GM23248 (cell line): ENCODE measurements at places on chromosomes 12 and 14. TPM values are rescaled to one million over a fixed set of nuclear protein-coding genes. Genes with fewer than 3 reads are reported as not detected.

DNA sequence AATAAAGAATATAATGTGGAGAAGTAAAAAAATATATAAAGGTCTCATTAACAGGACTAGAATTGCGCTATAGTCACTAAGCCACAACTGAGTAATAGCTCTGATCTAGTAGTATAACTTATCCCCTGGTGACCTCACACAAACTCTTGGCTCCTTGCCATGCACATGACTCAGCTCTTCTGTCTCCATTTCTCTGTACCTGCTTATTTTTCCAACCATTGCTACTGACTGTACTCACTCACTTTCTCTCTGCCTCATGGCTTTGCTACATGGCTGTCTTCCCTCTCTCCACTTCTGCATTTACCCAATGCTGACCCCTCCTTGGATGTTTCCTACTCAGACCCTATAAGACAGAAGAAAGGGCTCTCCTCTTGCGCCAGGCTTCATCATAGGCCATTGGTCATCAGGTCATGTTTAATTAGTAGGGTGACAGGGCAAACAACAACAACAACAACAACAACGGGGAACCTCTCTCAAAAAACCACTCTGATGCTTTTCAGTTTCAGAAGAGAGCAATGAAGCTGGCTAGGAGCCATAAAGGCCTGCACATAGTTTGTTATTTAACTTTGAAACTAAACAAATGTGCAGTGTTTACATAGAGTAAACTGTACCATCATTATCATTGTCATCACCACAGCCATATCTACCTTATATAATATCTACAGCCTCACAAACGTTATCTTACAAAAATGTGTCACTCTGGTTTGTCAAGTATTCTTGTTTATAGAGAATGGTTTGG, 25.6 kb upstream of the KRAS start:
- DNase-seq, result peak; percentile 69

GRCh38 chr12:65632131-65632855, 192.0 kb upstream of the HMGA2 start:
- peak; percentile 73 for DNase-seq

The LRRK2 gene
- polyA plus RNA-seq, result 1.7 and 1.8 TPM in 2 replicates

GRCh38 chr14:32019276-32019675, 57.8 kb upstream of the ARHGAP5 start:
- DNase-seq, result no peak

DNA sequence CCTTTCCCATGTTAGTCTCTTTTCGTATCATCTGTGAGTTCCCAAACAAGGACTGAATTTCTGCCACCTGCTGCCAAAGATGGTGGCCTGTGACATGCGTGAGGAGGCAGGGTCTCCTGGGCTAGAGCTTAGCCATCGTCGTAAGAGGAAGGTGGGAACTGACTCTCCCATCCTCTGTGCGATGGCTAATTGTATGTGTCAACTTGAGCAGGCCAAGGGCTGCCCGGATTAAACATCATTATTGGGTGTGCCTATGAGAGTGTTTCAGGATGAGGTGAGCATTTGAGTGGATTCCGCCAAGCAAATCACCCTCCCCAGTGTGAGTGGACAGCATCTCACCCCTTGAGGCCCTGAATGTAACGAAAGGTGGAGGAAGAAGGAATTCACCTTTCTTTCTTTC, 220.7 kb upstream of the DIO3 start:
- no peak for DNase-seq

DNA sequence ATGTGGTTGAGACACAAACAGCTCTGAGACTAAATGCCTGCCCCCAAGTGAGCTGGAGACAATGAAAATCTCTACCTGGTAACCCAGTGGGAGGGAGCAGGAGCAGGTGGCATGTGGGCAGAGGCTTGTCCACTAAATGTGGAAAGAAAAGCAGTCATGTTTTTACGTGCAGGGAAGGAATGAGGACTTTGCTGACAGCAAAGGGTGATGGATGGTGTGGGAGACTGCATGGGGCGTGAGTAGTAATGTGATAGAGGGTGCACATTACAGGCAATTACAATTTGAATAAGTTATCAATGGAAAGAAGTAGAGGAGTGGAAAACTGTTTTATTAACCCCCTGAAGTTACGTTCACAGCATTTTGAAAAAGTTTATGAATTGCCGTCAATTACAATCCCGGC, 176.6 kb downstream of the NRXN3 start:
- no peak for DNase-seq

GRCh38 chr14:50350975-50351374, 38.9 kb downstream of the DMAC2L start:
- peak; percentile 42 for DNase-seq

- DNase-seq, result no peak
These were observed 88.7 kb downstream of the ACADS start for GRCh38 chr12:120814203-120814902.

DNA sequence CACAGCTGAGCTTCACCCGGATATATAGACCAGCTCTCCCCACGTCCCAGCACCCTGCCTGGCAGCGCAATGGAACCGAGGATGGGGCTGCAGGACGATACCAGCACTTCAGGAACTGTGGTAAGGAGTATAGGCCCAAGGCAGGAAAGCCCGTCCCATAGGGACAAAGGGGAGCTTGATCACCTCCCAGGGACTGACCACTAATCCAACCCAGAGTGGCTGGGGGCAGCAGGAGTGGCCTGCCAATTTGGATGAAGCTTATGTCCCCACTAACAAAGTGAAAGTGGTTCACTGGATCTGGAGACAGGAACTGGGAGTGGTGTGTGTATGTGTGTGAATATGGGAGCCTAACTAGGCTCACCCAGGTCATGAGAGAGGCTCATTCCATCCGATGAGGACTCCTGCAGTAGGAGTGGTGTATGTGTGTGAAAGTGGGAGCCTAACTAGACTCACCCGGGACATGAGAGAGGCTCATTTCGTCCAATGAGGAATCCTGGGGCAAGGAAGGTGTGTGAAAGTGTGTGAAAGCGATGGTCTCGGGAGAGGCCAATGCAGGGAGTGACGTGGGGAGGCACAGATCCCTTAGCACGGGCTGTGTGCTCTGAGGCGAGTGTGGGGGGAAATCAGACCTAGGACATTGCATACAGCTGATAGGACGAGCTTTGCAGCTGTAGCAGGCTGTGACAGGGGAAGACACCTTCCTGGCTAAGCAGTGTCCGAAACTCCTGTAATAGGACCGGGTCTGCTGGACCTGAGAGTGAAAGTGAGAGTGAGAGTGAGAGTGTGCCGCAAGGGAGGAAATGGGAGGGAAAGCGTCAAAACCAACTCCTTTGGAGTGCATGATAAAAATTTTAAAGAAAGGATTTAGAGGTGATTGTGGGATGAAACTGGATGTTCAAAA, 25.7 kb downstream of the KLRK1 start:
- DNase-seq, result peak; percentile 66

GRCh38 chr14:34843011-34843554, 32.1 kb downstream of the BAZ1A start:
- peak; percentile 73 for DNase-seq

DNA sequence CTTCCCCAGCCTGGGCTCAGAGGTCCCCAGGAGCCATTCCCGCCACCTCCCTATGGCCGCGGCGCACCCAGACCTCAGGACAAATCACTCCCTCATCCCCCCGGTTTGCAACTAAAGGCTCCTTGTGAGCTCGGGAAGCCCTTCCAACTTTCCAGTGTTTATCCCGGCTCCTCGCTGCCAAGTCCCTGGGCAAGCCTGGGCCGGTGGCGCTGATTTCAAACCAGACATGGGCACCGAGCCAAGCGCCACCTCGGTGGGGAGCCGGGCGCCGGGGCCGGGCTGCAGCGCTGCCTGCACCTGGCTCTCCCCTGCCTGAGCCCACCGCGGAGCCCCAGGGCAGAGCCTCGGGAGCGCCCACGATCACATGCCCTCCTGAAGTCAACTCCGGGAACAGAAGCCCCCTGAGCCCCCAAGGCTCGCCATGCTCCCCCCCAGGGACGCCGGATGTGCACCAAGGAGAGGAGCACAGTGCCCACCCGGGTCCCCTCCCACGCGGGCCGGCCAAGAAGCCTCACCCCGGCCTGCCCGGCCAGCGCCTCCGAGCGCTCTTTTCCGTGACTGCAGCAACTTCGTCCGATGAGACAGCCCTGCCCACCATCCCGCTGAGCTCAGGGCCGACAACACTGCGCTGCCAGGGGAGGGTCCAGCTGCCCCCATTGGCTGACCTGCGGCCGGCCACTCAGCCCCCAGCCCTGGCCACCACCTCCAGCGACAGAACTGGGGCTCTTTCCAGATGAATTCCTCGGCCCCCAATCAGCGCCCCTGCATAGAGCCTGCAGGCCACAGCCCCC, 50.0 kb downstream of the NCOR2 start:
- peak; percentile 82 for DNase-seq

The STAC3 gene
- 0.35 and 0.52 TPM in 2 replicates for polyA plus RNA-seq

The PRIMA1 gene
- polyA plus RNA-seq, result not detected in 2 replicates

GRCh38 chr12:65742018-65743010, 82.0 kb upstream of the HMGA2 start:
- DNase-seq, result peak; percentile 70

DNA sequence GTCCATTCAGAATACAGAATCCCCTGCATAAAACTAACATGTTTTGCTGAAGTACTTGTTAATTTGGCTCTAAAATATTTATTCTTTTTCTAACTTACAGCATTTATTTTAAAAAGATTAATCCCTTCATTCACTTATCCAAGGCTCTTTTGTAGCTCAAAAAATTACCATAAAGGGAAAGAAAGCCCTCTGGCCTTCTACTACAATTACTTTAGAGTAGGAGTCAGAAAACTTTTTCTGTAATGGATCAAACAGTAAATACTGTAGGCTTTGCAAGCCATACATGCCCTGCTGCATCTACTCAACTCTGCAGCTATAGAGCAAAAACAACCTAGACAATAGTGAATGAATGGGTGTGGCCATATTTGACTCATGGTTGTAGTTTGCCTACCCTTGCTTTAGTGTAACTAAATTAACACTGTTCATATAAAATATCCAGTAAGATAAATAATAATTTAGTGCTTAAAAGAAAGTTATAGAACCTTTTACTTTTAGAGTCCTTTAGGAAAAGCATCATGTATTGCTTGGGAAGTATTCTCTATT, 74.2 kb upstream of the ZFP36L1 start:
- DNase-seq, result no peak

DNA sequence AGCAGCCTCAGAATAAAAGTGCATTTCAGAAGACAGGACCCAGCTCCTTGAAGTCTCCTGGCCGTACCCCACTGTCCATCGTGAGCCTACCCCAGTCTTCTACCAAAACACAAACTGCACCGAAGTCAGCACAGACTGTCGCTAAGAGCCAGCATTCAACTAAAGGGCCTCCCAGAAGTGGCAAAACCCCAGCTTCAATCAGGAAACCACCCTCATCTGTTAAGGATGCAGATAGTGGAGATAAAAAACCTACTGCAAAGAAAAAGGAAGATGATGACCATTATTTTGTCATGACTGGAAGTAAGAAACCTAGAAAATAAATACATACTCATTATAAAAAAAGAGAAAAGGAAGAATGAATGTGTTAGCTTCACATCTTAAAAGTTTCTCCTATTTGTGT, 51.1 kb downstream of the GAS2L3 start:
- DNase-seq, result no peak

The TAS2R13 gene
- polyA plus RNA-seq, result not detected in 2 replicates

- no peak for DNase-seq
These were observed 64.4 kb downstream of the ARF6 start for GRCh38 chr14:49957089-49957852.

- peak; percentile 94 for DNase-seq
These were observed 37.0 kb downstream of the RASAL1 start for GRCh38 chr12:113098441-113099028.

The ABHD4 gene
- polyA plus RNA-seq, result 26.5 and 27.8 TPM in 2 replicates

The HOXC4 gene
- polyA plus RNA-seq, result 2.3 and 3.1 TPM in 2 replicates

GRCh38 chr14:72513965-72514659, 379.8 kb downstream of the DPF3 start:
- peak; percentile 81 for DNase-seq

The PTPRB gene
- 3.8 and 5.1 TPM in 2 replicates for polyA plus RNA-seq

- no peak for DNase-seq
These were observed 18.3 kb downstream of the PLEK2 start for GRCh38 chr14:67393689-67394088.

GRCh38 chr14:57735276-57735675, 130.6 kb downstream of the SLC35F4 start:
- DNase-seq, result no peak

DNA sequence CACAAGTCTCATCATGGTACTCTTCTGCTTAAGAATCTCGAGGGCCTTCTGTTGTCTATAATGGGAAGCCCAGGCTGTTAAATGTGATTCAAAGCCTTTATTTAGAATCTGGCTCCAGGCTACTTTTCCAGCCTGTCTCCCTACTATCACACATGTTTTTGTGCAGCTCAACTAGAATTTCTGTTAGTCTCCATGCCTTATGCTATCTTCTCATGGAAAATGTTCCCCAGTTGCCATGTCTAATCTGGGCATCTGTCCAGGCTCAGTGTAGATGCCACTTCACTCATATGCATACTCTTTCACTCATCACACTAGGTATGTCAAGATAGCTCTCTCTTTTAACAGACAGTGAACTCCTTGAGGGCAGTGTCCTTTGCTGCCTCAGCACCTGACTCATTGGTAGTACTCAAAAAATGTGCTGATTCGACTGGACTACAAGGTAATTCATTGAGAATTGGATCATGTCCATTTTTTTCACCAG, 145.3 kb downstream of the TTLL5 start:
- DNase-seq, result no peak

- DNase-seq, result peak; percentile 12
These were observed 194.4 kb upstream of the CRY1 start for GRCh38 chr12:107287436-107288413.

The B4GALNT3 gene
- 0.09 TPM in 1 of 2 replicates, not detected in the other for polyA plus RNA-seq

DNA sequence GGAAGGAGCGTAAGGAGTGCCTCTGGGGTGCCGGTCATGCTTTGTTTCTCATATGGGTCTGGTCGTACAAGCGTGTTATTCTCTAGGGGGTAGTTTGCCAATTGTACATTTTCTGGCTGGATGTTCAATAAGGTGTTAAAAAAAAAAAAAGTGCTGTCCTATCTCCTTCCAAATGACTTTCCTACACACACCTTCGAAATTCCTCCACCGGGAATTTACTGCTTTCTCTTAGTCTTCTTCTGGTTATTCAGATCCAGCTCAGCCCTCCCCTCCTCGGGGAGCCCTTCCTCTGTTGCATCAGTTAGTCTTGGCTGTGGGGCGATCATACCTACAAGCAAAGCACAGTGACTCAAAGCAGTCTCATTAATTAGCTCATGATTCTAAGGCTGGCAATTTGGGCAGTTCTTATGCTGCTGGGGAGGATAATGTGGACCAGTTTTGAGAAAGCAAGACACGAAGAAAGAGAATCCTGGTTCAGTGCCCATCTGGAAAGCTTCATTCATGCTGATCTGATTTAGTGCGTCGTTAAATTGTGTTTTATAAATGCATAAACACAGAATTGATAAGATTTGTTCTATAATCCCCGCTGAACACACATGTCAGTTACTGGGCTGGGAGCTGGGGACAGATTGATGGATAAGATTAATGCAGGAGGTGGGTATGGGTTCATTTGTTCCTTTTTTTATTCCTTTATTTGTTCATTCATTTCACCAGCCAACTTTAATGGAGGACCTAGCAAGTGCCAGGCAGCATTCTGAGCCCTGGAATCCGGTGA, 9.2 kb upstream of the CLMN start:
- peak; percentile 66 for DNase-seq

GRCh38 chr14:100673085-100673806, 53.4 kb upstream of the DLK1 start:
- DNase-seq, result no peak

GRCh38 chr12:6231359-6232268, 31.4 kb downstream of the CD9 start:
- DNase-seq, result no peak
